ENCODE measurements at places on chromosomes 6 and 20. TPM values are rescaled to one million over a fixed set of nuclear protein-coding genes. Genes with fewer than 3 reads are reported as not detected.

- no peak for DNase-seq
Observed at GRCh38 chr6:135073217-135073616, 18.6 kb upstream of the HBS1L start.

GRCh38 chr6:25596928-25597818 is 54.8 kb upstream of the SCGN start:
- no peak for DNase-seq

The RGS17 gene
- polyA plus RNA-seq: 0.17 TPM

DNA sequence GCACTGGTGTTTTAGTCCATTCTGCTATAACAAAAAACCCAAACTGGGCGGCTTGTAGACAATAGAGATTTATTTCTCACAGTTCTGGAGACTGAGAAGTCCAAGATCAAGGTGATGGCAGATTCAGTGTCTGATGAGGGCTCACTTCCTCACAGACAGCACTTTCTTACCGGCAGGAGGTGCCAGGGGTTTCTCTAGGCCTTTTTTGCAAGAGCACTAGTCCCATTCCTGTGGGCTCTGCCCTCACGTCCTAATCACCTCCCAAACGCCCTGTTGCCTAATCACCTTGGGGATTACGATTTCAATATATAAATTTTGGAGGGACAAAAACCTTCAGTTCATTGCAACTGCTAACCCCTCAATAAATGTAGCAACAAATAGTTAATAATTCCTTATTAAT is 140.0 kb upstream of the SGK1 start:
- DNase-seq: no peak

- DNase-seq: peak; percentile 62
Observed at GRCh38 chr6:117919275-117919674, 12.2 kb downstream of the SLC35F1 start.

The CDSN gene
- 0.10 TPM for polyA plus RNA-seq

DNA sequence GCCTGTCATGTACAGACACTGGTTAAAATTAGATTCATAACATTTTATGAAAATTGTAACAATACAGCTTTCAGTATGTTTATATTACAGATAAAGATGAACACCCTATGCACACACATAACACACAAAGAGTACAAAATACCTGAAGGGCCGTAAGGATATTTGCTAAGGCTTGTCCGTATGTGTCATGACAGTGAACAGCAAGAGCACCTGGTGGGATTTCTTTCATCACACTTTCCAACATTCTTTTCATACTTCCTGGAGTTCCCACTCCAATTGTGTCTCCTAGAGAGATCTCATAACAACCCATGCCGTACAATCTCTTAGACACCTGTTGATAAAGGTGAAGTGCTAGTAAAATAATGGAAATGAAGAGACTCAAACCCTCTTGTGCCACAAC is 83.7 kb downstream of the HMGCLL1 start:
- no peak for DNase-seq

The STX11 gene
- 62.7 TPM for polyA plus RNA-seq

The MATN4 gene
- polyA plus RNA-seq: 0.24 TPM

DNA sequence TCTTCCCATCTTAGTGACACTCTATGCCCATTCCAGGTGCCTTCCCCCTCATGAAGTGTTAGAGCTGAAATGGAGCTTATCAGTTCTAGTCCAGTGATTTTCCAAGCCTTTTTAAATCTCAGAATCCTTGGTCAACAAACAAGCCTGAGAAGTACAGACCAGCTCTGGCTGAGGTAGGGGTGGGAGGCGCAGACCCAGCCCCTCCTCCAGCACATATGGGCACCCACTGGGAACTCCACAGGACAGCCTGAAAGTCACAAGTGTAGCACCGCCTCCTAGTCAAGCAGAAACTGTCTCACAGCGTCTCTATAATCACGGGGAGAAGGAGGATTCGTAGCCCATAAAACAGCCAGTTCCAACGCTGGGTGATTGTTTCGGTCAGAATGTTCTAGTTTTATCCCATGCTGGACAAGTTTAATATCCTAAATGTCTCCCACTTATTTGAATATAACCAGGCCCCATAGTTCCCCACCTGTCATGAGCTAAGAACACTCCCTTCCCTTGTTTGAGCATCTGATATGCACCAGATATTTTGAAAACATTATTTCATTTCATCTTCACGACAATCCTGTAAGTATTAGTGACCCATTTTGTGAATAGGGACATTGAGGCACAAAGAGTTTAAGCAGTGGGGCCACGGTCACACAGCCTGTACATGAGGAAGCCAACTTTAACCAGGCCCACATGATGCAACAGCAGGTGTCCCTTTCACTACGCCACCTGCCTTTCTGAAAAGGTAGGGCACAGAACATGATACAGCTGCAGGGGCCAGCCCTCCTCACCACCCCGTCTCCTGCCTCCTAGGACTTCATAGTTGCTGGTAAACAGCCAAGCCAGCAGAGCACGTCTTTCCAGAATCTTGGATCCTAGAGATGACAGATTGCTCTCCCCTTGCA is 40.1 kb downstream of the TRAF3IP2 start:
- no peak for DNase-seq

The MLIP gene
- polyA plus RNA-seq: 0.16 TPM

The SLC17A9 gene
- polyA plus RNA-seq: 9.9 TPM

DNA sequence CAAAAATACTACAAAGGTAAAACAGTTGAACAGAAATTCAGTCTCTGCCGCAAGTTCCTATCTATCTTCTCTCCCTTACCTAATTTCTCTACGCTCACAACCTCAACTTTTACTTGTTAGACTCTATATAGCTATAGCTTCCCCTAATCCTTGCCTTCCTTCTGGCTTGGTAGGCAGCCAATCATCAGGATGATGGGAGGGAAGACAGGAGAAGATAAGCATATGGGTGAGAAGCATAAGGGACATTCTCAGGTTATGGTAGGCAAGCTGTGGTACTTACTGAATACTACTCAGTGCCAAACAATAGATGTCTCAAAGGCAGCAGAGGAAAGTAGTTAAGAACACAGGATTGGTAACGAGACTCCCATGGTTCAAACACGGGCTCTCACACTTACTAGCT is 7.8 kb downstream of the CCNC start:
- no peak for DNase-seq

The ELOVL4 gene
- polyA plus RNA-seq: 0.22 TPM

The TMEM244 gene
- polyA plus RNA-seq: not detected

GRCh38 chr6:25458485-25458884 is 179.3 kb downstream of the CARMIL1 start:
- no peak for DNase-seq

The PRICKLE4 gene
- 2.9 TPM for polyA plus RNA-seq

The TRIM10 gene
- 0.12 TPM for polyA plus RNA-seq

The ECT2L gene
- 2.1 TPM for polyA plus RNA-seq

The TMEM63B gene
- 83.6 TPM for polyA plus RNA-seq

- DNase-seq: no peak
Observed at GRCh38 chr6:123562677-123563076, 74.1 kb downstream of the TRDN start.

The CASP8AP2 gene
- polyA plus RNA-seq: 6.5 TPM

GRCh38 chr20:18672834-18673233 is 85.0 kb downstream of the DTD1 start:
- DNase-seq: no peak

The HCK gene
- polyA plus RNA-seq: 18.5 TPM

- no peak for DNase-seq
Observed at GRCh38 chr6:151692216-151692615, 115.3 kb upstream of the ESR1 start.

The FAM83D gene
- polyA plus RNA-seq: 0.94 TPM

DNA sequence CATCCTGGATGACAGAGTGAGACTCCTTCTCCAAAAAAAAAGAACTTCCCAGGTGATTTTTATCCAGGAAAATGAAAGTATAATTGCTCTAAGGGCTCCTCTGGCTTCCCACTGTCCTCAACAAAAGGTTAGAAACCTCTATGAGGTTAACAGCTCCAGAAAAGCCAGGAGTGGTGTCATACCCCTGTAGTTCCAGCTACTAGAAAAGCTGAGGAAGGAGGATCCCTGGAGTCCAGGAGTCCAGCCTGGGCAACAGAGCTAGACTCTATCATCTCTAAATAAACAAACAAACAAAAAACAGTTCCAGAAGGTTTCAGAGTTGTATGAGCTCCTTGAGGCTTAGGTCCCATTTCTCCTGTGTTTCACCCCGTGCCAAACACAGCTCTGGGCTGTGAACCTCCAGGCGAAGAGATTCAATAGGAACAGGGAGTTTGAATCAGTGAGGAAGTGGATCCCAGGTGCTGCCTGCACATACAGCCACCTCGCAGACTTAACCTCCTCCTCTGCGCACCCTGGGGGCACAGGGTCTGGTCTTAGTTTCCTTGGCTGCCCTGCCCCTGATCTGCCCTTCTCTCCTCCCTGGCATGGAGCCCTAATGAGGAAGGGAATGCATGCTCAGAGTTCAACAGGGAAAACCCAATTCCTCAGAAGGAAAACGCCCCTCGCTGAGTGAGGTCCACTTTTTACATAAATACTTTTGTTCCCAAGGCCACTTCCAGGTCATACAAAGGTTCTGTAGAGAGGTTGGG is 31.0 kb downstream of the ZC3H12D start:
- no peak for DNase-seq

DNA sequence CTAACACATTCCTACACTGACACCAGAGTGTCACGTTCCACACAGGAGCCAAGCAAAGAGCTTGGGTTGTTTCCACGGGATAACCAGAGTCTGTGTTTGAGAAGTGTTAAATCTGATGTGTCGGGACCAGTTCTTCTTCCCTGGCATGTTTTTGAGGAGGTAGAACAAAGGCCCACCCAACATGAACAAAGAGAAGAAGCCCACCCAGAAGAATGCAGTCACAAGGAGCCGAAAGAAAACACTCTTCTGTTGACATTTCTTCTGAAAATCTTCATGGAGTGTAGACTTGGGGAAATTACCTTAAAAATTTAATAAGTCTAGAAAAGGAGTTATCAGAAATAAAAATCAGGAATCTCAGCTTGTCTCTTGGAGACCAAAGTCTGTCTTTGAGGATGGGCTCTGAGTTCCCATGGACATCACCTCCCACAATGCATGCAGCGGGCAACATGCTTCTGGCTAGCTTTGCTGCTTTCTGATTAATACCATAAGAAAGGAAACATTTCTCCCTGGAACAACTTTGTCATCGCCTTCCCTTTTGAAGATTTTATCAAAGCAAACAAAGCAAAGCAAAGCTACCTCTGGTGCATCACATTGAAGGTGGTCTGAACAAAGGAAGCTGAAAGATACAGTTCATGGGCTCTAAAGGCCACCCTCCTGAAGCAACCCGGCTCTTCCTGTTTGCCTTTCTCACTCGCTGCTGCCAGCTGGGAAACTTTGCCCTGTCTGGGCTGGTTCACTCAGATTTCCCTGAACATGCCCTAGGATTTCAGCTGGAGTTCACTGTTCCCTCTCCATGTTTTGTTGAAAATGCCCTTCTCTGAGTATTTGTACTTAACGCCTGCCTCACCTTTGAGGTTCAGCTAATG is 448.1 kb downstream of the KIF16B start:
- no peak for DNase-seq

DNA sequence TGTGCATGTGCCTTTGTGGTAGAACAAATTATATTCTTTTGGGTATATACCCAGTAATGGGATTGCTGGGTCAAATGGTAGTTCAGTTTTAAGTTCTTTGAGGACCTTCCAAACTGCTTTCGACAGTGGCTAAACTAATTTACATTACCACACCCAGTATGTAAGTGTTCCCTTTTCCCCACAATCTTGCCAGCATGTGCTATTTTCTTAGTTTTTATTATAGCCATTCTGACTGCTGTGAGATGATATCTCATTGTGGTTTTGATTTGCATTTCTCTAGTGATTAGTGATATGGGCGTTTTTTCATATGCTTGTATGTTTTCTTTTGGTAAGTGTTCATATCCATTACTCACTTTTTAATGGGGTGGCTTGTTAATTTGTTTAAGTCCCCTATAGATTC is 251.6 kb upstream of the DEFB112 start:
- DNase-seq: no peak

- DNase-seq: no peak
Observed at GRCh38 chr6:52596371-52597028, 19.6 kb upstream of the TRAM2 start.

DNA sequence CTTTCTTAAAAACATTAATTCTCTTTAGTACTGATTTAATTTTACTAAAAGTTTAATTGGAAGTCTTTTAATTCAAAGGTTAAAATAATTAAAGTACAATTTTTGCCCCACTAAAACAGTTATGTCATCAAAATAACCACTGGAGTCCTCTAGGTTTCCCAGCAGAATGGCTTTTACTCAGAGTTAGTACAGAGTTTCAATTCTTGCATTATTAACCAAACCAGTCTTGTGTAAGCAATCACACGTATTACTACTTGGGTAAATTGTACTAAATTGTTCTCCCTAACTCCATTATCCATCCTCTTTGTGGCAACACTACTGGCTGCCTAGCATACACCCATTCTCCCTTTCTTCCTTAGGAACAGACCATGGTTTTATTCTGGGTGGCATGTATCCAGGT is 36.9 kb downstream of the CDK19 start:
- DNase-seq: no peak

DNA sequence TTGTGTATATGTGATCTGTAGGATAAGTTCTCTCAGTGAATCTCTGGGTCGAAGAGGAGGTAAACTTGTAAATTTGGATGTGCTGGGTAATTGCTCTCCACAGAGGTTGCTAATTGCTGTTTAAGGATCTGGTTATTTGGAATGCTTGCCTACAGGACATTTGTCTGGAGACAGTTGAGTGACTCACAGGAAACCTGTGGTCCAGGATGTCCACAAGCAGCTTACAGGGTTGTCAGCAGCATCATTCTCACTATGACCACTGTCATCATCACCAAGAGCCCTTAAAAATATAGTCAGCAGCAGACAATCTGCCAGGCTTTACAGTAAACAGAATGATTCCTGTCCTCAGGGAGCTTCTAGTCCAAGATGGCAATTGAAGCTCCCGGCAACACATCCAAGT is 31.2 kb upstream of the KCNK5 start:
- no peak for DNase-seq

The RPL7L1 gene
- polyA plus RNA-seq: 57.6 TPM

The REM1 gene
- polyA plus RNA-seq: 1.3 TPM

DNA sequence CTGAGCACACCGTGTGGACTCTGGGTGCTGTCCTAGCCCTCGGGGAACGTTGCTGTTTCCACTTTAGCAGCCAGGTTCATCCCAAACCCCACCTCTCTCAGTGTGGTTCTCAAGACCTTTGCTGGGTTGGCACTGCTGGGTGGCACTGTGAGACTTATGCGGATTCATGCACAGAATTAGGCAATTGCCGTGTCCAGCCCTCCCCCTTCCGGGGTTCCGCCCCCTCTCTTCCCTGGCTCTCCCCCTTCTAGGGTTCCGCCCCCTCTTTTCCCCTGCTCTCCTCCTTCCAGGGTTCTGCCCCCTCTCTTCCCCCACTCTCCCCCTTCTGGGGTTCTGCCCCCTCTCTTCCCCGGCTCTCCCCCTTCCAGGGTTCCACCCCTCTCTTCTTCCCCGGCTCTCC is 39.8 kb upstream of the SLCO4A1 start:
- no peak for DNase-seq

GRCh38 chr6:43856005-43856765 is 86.2 kb downstream of the VEGFA start:
- DNase-seq: no peak

GRCh38 chr6:80535914-80536565 is 429.6 kb downstream of the BCKDHB start:
- DNase-seq: no peak

The TFAP2D gene
- polyA plus RNA-seq: not detected

GRCh38 chr6:2222275-2222842 is 23.0 kb downstream of the GMDS start:
- no peak for DNase-seq

GRCh38 chr6:63186970-63187369 is 24.3 kb upstream of the FKBP1C start:
- DNase-seq: no peak

- DNase-seq: no peak
Observed at GRCh38 chr6:101236709-101237108, 156.8 kb upstream of the GRIK2 start.

Data from lung (tissue), 17 donors.